Mesendoderm (in vitro differentiated cells): ENCODE measurements at places on chromosomes 12 and 14.

DNA sequence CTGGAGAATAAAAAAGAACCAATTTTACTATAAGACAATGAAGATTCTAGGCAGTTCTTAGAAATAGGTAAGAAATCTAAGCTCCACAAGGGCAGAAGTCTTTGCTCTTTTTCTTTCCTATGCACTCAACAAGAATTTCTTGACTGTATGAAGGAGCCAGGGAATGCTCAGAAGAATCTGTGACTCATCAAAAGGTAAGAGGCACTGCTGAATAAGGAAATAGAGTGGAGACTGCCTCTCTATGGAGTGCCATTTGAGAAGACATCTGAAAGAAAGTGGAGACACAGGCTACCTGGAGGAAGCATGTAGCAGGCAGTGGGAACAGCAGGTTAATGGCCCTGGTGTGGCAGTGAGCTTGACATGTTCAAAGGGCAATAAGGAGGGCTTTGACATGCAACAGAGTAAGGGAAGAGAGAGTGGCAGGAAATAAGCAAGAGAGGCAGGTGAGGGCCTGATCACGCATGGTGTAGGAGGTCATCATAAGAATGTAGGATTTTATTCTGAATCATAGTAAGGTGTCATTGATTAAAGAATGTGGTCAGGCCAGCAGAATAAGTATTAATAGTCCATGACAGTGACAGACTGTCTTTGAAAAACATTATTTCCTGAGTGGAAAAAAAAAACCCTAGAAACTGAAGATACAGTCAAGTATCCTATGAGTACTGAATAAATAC is 446.7 kb upstream of the GARIN6 start:
- DNase-seq, result peak; percentile 49

DNA sequence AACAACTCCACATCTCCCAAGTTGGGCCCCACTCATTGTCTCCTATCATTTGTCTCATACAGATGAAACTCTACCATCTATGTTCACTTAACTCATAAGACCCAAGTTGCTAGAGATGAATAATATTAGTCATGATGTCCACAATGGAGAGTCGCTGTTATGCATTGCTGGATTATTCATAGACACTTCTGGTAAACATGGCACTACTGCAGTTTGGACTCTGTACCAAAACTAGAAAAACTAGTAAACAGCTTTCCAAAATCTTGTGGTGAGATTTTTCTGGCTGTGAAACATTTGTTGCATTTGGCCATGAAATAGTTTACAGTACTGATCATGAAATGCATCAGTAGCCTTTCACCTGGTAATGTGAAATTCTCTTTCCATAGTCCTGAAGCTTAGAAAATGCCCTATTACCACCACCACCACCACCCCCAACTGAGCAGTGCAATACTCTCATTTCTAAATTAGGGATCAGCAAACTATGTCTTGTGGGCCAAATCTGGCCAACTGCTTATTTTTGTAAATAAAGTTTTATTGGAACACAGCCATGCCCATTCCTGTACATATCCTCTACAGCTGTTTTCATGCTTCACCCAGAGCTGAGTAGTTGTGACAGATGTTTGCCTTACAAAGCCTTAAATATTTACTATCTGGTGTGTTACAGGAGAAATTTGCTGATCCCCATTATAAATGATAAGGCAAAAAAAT is 236.5 kb downstream of the DPF3 start:
- DNase-seq, result no peak

GRCh38 chr12:62123721-62124203 is 136.4 kb upstream of the USP15 start:
- DNase-seq, result peak; percentile 76

DNA sequence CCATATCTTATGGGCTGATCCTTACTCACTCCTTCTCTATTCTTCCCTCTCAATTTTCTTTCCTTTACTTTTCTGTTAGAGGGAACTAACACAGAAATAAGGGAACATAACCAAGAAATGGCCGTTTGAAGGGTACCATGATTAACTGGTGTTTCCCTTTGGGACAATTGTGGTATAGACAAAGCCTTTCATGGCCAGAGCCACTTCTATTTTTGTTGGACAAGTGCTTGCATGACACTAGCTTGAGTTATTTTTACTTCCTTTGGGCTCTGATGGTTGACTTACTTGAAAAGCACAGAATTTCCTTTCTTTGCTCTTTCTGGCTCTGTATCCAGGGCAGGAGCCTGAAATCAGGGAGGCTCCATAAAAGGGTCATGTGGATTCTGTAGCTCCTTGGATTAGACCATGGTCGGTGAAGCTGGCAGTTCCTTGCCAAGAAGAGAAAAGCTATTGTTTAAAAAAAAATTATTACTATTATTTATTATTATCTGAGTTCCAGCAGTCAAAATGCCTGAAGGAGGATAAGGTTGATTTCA is 130.6 kb downstream of the KTN1 start:
- DNase-seq, result no peak

DNA sequence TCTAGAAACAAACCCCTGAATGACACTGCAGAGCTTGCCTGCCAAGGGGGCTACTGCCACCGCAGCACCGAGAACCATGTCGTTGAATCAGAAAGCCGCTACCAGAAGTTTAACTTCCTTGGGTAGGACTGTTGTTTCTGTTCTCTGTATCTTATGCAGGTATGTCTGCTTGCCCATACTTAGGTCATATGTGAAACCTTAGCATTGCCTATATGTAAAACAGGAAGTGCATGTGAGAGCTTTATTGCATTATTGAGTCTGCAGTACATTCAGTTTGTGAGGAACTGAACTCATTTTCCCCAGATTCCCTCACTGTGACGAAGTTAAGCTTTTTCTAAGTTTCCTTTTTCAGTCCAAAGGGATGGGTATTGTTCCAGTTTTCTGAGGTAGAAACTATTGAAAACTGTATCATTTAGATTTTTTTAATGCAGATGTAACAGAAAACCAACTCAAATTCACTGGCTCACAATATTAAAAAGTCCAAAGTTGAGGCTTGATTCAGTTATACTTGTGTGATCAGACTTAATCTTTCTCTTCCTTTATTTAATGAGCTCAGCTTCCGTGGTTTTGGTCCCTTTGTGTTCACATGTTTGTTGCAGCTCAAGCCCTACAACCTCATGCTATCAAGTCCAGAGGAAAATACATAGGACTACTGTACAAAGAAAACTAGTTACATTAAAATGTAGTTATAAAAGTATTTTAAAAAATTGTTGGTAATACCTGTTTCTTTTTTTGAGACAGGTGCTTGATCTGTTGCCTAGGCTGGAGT is 6.9 kb downstream of the FBXO34 start:
- DNase-seq, result no peak

GRCh38 chr12:124627956-124628355 is 60.5 kb upstream of the NCOR2 start:
- DNase-seq, result no peak

DNA sequence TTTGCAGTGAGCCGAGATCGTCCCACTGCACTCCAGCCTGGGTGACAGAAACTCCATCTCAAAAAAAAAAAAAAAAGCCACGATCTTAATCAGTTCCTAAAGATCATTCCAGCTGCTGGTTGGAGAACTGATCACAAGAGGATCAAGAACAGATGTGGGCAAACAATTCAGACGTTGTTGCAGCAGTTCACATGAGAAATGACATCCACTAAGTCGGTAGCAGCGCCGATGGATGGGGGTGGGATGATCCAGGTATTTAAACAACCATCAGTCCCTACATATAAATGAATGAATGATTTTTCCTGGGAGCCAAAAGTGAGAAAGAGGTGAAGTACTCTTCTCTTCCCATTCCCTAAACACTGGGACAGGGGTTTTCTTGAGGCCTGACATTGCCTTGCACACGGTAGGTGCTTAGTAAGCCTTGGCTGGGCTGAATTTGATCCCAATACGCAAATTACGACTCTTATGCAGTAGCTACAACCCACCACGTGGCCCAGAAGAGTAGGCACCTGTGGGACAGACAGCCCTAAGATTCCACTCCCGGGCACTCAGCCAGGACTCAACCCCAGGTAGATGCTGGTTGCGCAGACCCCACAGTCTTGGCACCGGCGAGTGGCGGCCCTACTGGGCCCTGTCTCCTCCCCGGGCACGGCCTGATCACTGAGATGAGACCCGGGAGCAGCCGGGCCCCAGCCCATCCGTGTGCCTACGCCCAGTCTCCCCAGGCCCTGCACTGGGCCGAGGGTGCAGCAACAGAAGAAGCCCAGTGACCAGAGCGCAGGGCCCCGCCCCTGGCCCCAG is 565 bp downstream of the SPRYD3 start:
- no peak for DNase-seq

- no peak for DNase-seq
These were observed 61.8 kb downstream of the RNFT2 start for GRCh38 chr12:116799955-116800354.

DNA sequence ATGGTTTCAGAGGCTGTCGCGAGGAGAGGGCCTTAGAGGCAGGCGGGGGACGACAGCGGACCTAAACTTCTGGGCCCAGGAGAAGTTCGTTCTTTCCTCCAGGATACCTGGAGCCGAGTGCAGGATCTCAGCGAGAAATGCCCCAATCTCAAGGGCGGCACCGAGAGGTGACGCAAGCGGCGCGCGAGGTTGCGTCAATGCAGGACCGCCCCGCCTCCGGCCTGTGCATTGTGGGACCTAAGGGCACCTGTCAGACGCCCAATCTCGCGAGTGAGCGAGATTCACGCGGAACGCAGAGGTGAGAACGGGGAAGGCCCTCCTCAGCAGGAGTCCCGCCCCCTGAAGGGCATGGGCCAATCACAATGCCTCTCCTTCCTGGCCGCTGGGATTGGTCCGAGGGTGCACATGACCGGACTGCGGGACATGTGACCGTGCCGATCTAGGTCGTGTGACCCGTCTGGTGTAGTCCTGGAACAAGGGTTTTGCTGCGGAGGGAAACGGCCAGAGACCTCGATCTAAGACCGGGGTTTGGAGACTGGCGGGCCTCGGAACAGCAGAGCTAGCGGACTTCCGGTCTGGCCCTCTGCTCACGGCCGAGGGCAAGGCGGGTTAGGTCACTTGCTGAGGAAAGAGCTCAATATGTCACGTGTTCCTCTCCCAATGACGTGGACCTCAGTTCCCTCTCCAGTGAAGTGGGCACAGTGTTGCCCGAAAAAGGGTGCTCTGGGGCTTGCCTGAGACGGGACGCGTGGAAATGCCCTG is 16.3 kb upstream of the DYNC1H1 start:
- peak; percentile 100 for DNase-seq

GRCh38 chr12:68042212-68042699 is 53.0 kb downstream of the IFNG-AS1 start:
- peak; percentile 39 for DNase-seq
